ENCODE measurements at places on chromosomes 12 and 14.

DNA sequence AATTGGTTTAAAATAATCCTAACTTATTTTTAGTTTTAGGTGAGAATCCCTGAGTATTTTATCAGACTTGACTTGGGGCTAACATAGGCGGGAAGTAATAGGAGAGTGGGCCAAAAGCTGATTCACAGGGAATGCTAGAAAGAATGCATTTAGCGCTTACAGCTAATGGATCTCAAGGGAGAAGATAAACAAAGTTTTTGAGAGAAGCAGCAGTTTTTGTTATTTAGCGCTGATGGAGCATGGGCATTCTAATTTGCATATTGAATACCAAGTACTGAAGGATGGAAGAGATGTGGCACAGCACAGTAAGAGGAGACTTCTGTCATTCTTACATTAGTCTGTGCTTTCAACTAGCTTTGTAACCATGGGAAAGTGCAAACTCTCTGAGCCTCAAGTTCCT is 436.0 kb upstream of the FBXO33 start:
- no peaks in the 10 kb centered on the region for H3K36me3 ChIP-seq
- H3K4me3 ChIP-seq, result no peak overlapping the region
- H3K27me3 ChIP-seq, result no peaks in the 10 kb centered on the region
- no peak for DNase-seq

DNA sequence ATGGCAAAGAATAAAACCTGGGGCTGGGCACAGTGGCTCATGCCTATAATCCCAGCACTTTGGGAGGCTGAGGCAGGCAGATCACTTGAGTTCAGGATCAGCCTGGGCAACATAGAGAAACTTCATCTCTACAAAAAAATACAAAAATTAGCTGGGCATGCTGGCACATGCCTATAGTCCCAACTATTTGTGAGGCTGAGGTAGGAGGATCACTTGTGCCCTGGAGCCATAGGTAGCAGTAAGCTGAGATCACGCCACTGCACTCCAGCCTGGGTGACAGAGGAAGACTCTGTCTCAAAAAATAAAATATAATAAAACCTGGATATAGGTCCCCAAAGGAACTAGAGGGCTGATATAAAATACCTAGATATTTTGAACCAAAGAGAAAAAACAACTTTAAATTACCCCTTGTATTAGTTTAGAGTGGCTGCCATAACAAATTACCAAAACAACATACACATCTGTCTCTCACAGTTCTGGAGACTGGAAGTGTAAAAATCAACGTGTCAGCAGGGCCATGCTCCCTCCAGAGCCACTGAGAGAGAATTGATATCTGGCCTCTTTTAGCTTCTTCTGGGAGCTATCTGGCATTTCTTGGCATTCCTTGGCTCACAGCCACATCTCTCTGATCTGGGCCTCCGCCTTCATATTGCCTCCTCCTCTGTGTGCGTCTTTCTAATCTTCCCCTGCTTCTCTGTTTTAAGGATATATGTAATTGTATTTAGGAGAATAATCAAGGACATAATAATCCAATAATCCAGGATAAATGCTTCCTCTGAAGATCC is 47.9 kb upstream of the ATF7IP start:
- H3K4me3 ChIP-seq, result no peak overlapping the region
- no peak for DNase-seq
- no peaks in the 10 kb centered on the region for H3K27me3 ChIP-seq
- no peak overlapping the region for H3K27ac ChIP-seq

DNA sequence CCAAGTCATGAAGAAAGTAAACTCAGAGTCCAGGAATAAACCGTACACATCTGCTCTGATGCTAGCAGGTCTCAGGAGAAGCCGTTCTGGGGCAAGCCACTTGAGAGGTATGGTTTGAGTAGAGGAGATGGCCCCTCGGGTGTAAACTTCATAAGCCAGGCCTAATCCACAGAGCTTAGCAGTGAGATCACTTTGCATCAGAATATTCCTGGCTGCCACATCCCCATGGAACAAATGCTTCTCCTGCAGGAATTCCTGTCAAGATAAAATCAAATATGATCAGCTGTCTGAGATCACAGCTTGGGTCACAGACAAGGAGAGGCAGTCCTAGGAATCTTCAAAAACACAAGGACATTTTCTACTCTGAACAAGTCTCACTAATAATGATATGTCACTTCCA is 11.2 kb upstream of the MAGOHB start:
- no peak overlapping the region for H3K4me3 ChIP-seq
- no peak for DNase-seq
- no peaks in the 10 kb centered on the region for H3K36me3 ChIP-seq
- no peaks in the 10 kb centered on the region for H3K27me3 ChIP-seq
- H3K4me1 ChIP-seq, result no peaks in the 10 kb centered on the region
- no peak overlapping the region for H3K27ac ChIP-seq

- H3K4me1 ChIP-seq, result no peaks in the 10 kb centered on the region
- H3K4me3 ChIP-seq, result no peak overlapping the region
- no peak for DNase-seq
- no peak overlapping the region for H3K27ac ChIP-seq
- no peaks in the 10 kb centered on the region for H3K27me3 ChIP-seq
- H3K36me3 ChIP-seq, result no peaks in the 10 kb centered on the region
Observed at GRCh38 chr12:24922090-24922489, 26.8 kb downstream of the BCAT1 start.
